ENCODE measurements at places on chromosomes 5 and 9.
A peak's percentile ranks its signal among the peaks of the same experiment; 100 is the strongest.

GRCh38 chr5:92633875-92634487 is 947.0 kb downstream of the NR2F1-AS1 start:
- no peak for DNase-seq

- peak; percentile 8 for DNase-seq
These were observed 416.5 kb upstream of the CCNH start for GRCh38 chr5:87829217-87829551.

DNA sequence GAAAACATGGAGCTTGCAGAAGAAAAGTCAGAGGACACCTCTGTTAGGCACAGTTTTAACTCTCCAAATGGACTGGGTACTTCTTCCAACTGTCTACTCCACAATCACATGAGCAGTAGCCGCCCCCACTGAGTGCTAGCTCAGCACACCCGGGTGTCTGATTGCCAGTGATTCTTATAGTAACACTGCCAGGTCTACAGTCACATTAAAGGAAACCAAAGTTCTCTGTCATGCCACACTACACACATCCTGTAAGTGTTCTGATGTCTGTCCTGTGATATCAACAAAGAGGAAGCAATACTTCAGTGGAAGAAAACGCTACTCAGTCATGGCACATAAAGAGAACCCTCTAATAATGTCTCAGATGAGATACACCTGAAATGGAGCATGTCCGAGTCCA is at the start of gene HAVCR2:
HAVCR2 (minus strand) TSS at position 69 of the 400 bp plus-strand sequence; CDS start at position 8, 61 bp downstream.
- DNase-seq, result no peak

- DNase-seq, result no peak
These were observed 45.2 kb downstream of the RNF130 start for GRCh38 chr5:180026320-180026719.

DNA sequence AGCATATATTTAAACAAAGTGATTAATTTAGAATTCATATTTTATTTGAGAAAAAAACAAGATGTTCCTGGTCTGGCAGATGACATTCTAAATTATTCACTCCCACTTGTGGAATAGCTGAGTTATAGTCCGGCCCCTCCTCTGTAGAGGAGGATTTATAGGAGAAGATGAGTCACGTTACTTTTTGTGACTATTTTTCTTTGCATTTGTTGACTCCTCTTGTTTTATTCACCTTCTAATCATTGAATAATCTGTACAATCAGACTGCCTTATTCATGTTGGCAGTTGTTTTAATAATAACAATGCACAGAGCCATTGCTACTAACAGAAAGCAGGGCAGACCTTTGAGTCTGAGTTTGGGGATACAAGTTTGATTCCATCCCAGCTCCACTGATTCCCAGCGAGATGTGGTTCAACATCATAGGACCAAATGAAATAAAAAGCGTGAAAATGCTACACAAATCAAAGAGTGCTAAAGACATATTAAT is 23.2 kb downstream of the DOCK8 start:
- no peak for DNase-seq
